Cortex of kidney (tissue), 1 donor: ENCODE measurements at places on chromosomes 5 and 9.

GRCh38 chr5:180129291-180130190 is 58.0 kb upstream of the RNF130 start:
- no peak for DNase-seq

DNA sequence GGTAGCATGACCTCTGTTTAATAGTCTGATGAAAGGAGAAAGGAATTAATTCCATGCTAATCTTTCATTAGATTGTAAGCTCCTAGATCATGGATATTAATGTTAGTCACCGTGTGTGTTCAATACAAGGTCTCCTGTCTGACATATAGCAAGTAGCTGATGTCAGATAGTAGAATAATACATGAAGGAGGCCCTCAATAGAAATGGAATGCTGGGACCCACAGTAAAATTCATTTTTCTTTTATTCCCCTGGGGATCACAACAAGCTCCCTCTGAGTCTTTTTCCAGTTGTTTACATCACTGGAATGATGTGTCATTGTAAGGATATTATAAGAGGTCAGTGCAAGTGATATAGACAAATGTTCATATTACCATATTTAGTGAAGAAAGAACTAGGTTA is 240.3 kb upstream of the TRPC7 start:
- DNase-seq = no peak

- no peak for DNase-seq
Measured at GRCh38 chr5:171363846-171364245, 23.8 kb upstream of the NPM1 start.

GRCh38 chr5:74414228-74414627 is 226.3 kb downstream of the ENC1 start:
- DNase-seq = no peak

DNA sequence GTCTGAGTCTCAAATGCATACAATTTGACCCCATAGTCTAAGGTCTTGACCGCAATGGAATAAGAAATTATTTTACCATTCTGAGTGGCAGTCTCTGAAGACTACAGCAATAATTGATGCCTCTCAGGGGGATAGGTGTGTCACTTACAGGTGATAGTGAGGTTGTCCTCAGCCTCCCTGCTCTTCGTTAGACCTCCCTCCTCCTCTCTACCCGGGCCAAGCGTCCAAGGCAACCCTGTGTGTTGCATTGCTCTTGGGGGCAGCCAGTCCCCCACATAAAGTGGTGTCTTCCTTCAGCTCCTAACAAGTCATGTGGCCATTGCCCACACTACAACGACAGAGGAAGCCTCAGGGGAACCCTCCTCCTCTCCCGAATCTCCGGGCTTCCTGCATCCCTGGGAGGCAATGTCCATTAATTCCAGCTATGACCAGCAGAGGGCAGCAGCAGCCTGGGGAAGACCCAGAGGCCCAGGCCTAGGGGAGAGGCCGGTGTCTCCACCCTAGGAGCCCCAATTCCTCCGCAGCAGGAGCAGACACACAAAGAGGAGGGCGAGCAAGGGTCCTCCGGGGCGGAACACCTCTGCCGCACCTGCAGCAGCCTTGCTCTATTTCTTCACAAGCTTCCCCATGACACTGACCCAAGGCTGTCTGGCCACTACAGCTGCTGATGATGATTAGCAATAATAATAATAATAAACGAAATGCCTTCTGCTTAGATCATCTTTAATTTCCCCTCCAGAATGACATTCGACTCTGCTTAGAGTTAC is 134.8 kb downstream of the KCNIP1 start:
- DNase-seq = no peak

DNA sequence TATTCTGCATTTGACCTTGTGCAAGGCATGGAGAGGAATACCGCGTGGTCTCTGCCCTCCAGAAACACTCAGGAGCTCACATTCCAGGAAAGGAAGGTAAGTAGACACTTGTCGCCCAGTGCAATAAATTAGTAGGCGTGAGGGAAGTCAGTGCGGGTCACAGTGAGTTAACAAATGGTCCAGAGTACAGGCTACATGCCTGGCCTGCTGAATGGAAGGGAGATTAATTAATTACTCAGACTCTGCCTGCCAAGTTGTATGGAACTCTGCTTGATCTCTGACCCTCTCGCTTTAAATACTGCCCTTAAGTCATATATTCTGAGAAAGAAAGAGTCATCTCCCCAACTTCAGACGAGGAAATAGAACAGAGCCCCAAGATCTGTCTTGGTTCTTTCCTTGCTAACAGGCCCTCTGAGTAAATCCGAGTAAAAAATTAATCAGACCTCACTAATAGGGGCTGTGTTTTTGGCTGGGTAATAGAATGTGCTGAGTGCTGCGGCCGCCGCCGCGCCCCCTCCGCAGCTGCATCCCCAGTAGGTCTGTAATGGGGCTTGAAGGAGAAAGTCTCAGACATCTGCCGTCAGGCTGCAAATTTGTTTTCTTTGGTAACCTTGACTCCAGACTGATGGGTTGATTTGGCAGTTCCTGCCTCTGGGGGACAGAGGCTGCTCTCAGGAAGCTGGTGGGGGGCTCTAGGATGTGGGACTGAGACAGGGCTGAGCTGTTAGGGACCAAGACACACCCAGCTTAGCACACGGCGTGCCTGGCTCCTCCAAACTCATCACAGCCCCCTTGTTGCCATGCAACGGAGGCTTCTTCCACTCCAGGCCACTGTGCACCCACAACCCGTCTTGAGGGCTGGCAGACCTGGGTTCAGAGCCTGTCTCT is 144.4 kb downstream of the NSG2 start:
- no peak for DNase-seq

DNA sequence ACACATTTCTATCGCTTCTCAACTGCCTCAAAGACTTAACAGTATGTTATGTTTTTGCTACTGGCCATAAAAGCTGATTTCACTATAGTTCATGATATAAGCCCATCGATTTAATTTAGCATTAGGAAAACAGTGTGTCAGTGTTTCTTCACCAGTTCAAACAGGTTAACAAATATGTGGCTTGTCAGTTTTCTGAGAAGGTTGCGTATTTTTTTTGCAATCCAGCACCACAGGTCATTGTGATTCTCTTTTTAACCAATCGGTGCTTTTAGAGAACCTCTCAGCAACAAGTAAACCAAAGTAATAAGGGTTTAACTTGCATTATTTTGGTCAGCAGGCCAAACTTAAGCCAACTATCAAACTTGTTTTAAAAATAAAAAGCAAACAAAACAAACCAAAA is 409.6 kb downstream of the NFIB start:
- no peak for DNase-seq

GRCh38 chr5:136032564-136032963 is 3.8 kb downstream of the TGFBI start:
- no peak for DNase-seq

DNA sequence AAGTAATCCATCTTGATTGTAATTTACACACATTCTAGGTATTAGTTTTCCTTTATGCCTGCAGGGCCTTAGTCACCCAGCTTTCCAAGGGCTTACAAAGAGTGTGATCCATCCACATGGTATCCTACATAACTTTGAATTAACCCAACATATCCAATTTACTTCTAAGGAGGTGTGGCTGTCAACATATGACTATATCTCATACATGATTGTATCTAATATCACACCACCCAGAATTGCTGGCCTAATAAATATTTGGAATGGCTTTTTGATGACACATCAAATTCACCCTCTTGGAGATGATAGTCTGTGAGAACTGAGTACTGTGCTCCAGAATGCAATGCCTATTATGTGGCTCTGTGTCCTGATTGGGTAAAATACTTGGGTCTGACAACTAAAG is 363.3 kb upstream of the GRIN3A start:
- DNase-seq = no peak

GRCh38 chr9:17229945-17230560 is 95.2 kb downstream of the CNTLN start:
- no peak for DNase-seq

- DNase-seq = no peak
Measured at GRCh38 chr9:29062446-29062845, 1489.2 kb upstream of the C9orf72 start.

GRCh38 chr9:16501141-16501540 is 369.3 kb downstream of the BNC2 start:
- no peak for DNase-seq

GRCh38 chr5:175288048-175288621 is 155.8 kb downstream of the DRD1 start:
- DNase-seq = no peak

GRCh38 chr9:13524245-13524644 is 244.8 kb upstream of the MPDZ start:
- DNase-seq = no peak

DNA sequence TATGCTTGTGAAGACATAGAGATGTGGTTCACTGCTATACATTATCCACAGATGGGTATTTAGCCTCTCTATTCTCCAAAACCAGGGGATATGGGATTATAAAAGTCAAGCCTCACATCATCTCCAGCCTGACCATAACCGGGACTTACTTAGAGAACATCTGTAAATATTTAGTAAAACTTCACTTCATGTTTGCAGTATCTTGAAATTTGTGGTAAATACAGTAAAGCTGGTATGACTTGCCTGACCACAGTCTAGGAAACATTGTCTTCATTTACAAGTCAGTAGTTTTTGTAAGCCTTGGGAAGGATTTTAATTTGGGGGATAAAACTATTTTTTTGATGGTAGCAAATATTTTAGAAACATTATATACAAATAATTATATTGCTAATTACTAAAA is 64.2 kb downstream of the MAST4 start:
- no peak for DNase-seq

GRCh38 chr5:167801999-167802398 is 489.4 kb upstream of the WWC1 start:
- no peak for DNase-seq

- DNase-seq = no peak
Measured at GRCh38 chr5:101877451-101877850, 418.6 kb downstream of the SLCO4C1 start.

DNA sequence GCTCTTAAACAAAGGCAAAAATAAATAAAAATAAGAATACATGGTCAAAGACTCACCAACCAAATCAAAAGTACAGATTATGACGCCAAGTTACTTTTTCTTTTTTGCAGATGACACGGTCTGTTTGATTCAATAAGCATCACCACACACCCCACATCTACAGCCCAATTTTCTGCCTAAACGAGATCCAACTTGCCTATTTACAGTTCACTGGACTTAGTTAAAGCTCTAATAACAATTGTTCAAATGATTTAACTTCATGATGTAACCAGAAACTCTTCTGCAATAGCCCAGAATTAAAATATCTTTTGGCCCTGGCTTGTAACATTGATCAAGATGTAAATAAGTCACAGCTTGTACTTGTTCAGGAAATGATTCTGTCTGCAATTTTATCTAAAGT is 590.3 kb upstream of the C9orf72 start:
- no peak for DNase-seq

- DNase-seq = no peak
Measured at GRCh38 chr5:178203670-178204181, 607 bp upstream of the HNRNPAB start.

DNA sequence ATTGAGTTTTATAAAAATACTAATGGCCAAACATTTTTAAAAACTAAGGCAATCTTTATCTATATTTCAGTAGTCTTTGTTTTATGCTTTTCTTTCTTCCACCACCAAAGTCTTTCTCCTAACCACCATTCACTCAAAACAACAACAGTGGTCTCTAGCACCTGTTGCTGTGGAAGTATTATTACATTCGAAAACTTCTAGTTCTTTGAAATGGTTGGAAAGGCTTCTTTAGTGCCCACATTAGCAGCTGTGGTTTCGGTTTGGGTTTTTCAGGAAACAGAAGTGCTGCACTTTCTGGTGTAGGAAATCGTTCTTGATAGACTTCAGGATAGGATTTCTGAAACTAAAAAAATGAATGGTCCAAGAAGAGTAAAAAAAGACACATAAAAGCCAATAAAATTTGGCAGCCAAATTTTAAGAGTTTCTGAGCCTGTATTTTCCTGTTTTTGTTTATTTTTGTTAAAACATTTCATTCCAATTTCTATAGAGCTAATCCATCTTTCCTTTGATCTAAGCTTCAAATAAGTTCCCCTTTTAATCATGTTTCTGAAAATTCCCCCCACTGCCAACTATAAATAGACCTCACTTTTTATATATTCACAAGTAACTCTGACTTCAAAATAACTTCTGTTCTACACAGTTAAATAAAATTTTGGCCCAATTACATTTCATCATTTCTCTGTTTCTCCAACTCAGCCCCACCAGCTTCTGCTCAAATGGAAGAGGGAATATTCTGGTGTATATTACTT is 102.2 kb downstream of the DEPDC1B start:
- no peak for DNase-seq

DNA sequence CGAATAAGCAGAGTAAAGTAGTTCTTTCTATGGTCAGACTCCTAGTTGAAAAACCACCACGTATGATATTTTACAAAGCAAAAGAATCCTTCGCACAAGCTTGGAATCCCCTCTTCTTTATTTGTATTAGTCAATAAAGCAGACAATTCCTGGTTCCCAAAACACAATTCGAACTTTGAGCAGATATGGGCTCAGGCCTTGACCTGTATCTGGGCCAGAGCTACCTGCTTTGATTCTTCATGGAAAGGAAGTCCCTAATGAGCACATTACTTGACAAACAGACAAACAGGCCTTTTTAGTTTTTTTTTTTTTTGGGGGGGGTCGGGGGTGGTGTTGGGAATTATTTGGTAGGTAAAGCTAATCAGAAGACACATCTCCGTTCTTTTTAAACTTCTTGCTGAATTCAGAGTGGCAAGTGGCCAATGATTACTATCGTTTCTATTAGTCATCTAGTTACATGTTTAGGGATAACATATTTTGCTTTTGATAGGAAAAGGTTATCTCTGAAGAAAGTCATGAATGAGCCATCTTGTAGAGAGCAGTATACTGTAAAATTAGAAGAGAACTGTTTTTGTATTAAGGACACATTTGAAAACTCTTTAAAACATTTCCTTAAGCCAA is 116.6 kb upstream of the HMHB1 start:
- DNase-seq = no peak

DNA sequence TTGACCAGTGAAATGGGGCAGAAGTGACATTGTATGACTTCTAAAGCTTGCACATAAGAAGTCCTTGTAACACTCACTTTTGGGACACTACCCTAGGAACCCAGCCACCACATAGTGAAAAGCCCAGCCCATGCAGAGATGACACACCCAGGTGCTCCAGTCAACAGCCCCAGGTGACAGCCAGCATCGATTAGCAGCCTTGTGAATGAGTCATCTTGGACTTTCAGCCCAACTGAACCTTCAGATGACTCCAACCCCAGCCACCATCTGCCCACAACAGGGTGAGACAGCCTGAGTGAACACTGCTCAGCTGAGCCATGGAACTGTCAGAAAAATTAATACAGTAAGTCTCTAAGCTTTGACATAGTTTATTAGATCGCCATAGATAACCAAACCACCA is 458.6 kb downstream of the ZSWIM6 start:
- no peak for DNase-seq

GRCh38 chr5:91424638-91425436 is 41.7 kb upstream of the ARRDC3 start:
- no peak for DNase-seq

- DNase-seq = no peak
Measured at GRCh38 chr5:152288499-152288898, 116.6 kb downstream of the NMUR2 start.
